HCT116 (cell line): ENCODE measurements at places on chromosomes 6 and 20. TPM values are rescaled to one million over a fixed set of nuclear protein-coding genes. Genes with fewer than 3 reads are reported as not detected.
A peak's percentile ranks its signal among the peaks of the same experiment; 100 is the strongest.

GRCh38 chr6:161660666-161661571 is 387.1 kb upstream of the AGPAT4 start:
- no peak for DNase-seq

DNA sequence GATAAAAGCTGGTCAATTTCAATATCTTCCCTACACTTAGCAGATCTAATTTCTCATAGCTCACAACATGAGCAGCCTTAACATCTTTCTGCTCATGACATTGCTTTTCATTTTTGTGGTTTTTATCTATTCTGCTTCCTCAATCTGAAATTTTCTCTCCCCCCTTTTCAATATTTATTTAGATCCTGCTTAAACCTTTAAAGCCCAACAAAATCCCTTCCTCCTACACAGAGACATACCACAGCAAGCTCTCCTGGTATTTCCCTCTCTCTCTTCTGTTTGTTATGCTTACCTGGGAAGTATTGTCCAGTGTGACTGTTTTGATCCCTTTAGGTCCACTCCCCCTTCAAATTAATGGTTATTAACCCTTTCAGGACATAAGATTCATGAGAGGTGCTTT is 582.5 kb downstream of the RFPL4B start:
- DNase-seq = no peak

GRCh38 chr6:109349419-109349987 is 32.8 kb downstream of the CD164 start:
- no peak for DNase-seq

- peak; percentile 18 for DNase-seq
Measured at GRCh38 chr20:1301031-1301529, 27.9 kb downstream of the SDCBP2 start.

- DNase-seq = no peak
Measured at GRCh38 chr20:41746635-41747034, 128.5 kb upstream of the CHD6 start.

- no peak for DNase-seq
Measured at GRCh38 chr6:141829566-141830360, 303.0 kb upstream of the GJE1 start.

DNA sequence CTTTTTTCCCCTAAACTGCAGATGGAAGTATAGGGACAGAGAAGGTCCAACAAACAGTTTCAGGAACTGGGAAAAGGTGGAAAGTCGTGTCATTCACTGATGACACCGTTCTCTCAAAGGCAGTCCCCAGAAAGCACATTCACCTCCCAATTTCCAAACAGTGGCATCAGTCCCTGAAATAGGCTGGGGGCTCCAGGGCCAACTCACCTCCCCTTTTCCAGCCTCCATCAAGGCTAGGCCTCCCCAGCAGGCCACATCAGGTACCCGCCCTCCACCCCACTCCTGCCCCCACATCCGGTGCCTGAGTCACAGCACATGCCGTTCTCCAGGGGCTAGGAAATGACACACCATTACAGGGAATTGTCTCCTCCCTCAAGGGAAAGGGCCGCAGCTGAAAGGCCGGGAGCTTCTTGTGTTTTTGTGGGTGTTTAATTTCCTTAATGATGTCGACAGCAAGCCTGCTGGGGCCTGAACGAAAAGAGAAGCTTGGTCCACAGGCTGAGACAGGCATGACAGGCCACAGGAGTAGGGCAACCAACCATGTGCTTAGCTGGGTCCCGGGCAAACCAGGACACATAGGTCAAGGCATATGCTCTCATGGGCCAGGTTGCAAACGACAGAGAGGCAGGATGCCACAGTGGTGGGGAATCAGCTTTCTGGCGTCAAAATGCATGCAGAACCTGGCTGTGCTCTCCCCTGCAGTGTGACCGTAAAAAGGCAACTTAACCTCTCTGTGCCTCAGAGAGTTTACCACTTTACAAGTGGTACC is 39.2 kb downstream of the ZMYND8 start:
- DNase-seq = peak; percentile 87

DNA sequence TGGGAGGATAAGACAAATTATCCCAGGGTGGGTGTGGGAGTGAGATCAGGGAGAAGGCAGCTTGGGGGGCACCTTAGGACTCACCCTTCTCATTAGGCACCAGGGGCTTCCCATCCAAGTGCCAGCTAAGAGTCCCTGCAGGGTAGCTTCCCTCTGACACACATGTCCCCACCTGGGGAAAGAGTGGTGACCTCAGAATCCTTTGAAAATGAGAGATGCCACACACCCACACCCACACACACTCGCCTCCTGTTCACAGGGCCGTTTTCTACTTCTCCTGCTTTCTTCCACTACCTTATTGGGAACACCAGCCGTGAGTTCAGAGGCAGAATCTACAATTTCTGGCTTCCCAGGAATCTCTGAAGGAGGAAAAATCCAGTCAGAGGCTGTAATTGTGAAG is 1.0 kb downstream of the AGER start:
- DNase-seq = no peak

GRCh38 chr6:83042467-83043053 is 23.1 kb downstream of the UBE3D start:
- no peak for DNase-seq

The MYCT1 gene
- not detected for total RNA-seq

The BPIFB1 gene
- 0.17 TPM for total RNA-seq

The B3GAT2 gene
- not detected for total RNA-seq

The TSHZ2 gene
- total RNA-seq = 0.07 TPM
